ENCODE measurements at places on chromosomes 1 and 21.

- DNase-seq, result no peak
Measured at GRCh38 chr1:210340311-210340710, 11.6 kb downstream of the HHAT start.

DNA sequence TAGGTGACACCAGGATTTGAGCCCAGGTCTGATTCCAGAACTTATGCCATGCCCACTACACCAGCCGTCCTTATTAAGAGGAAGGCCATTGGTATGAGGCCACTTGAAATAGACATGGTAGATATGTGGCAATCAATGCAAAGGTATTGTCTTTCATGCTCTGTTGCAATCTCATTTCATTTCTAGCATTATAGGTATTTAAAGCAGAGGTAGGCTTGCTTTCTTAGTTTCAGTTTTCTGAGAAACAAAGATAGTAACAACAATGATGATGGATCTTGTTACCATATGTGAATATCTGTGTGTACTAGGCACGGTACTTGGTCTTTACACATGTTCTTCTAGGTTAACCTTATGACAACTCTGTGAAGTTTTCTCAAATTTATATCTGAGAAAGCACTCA is 113.1 kb downstream of the FGGY start:
- no peak for DNase-seq

GRCh38 chr1:166129006-166129405 is 37.8 kb downstream of the FAM78B start:
- no peak for DNase-seq

GRCh38 chr21:33655588-33656221 is 13.4 kb downstream of the ITSN1 start:
- no peak for DNase-seq

DNA sequence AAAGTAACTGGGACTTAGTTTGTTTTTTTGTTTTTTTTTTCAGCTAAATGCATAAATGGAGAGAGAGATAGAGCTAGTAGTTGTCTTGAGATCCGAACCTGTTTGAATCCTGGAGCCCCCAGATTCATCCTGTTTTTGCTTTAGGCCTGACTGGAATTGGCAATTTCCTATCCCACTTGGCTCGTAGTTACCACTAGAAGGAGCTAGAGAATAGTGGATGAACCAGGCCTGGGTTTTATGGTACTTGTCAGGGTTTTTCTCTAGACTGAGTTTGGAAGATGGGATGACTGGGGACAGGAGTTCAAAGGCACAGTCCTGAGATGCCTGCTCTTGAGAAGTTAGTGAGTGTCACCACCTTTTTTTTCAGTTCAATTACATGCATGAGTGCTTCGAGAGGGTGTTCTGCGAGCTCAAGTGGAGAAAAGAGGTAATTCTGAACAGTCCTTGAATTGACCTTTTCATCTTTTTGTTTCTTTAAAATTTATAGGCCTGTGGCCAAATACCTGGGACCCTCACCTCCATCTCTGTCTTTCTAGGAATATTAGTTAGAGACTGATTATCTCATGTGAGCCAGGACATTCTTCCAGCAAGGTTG is 23.4 kb downstream of the CELF3 start:
- DNase-seq, result no peak

DNA sequence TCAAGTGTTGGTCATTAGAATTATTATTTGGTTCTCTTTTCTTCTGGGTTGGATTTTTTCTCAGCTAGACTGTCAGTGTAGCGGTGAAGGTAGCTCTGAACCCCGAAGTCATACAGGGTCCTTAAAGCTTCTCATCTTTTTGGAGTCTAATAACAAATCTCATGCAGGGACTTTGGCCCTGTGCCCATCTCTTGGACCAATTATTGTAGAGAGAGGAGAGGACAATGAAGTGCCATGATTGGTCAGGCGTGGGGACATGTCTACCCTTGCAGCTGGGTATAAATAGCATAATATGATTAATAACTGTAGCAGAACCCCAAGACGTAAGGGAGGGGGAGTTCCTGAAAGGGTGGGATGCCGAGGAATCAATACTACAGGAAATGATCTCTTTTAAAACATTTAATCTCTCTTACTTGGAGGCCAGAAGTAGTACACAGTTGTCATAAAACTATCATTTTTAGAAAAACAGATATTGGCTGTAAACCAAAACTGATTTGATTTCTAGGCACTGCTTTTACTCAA is 8.8 kb downstream of the MAGI3 start:
- no peak for DNase-seq

DNA sequence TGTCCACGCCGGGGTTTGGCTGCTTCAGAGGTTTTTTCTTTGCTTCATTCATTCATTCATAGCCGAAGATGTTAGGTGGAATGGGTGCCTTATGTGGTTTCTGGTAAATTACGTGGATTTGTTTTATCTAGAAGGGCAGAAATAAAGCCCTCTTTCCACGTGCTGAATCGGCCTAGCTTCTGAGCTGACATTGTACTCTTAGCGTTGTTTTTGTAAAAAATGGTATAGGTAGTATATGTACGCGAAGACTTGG is 1.5 kb downstream of the GALNT2 start:
- no peak for DNase-seq

- DNase-seq, result no peak
Measured at GRCh38 chr21:46608672-46609111, 3.8 kb upstream of the S100B start.

DNA sequence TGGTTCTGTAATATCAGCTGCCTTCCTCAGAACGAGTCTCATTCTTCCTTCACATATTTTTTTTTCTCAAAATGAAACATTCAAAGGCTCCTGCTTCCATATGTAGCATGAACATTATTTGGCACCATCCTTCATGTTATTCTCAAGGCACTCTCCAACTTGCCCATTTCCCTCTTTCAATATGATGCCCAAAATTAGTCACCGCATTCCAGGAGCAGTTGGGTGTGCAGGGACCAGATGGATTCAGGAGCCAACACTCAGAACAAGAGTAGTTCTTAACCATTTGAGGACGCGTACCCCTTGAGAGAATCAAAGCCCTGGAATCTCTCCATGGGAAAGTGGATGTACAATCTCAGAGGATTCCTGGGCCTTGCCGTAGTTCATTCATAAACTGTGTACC is 50.3 kb downstream of the KCNK1 start:
- DNase-seq, result no peak

DNA sequence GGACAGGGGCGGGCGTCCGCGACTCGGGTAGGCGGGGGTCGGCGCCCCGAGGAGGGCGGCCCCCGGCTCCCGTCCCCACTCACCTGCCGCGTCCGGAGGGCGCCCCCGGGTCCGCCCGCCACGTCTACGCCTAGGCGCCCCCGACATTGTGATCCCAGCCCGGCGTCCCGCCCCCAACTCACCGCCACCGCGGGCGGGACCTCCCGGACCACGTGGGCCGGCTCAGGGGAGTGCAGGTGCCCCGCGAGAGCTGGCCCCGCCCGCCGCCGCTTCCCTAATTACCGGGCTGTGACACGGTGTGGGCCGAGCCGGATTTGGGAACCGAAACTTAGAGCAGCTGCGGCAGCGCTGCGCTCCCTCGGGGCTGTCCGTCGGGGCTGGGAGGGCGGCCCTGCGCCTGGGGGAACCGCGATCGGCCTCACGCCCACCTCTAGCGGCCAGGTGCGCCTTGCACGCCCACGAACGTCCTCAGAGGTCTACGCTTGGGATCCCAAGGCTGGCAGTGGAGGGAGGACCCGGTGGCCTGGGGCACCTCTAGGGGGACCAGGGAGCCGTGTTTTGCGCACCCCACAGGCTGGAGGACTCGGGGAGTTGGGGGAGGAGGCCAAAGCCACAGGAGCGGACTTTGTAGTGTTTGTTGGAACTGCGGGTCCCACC is 521 bp upstream of the NADK start:
- peak; percentile 45 for DNase-seq

DNA sequence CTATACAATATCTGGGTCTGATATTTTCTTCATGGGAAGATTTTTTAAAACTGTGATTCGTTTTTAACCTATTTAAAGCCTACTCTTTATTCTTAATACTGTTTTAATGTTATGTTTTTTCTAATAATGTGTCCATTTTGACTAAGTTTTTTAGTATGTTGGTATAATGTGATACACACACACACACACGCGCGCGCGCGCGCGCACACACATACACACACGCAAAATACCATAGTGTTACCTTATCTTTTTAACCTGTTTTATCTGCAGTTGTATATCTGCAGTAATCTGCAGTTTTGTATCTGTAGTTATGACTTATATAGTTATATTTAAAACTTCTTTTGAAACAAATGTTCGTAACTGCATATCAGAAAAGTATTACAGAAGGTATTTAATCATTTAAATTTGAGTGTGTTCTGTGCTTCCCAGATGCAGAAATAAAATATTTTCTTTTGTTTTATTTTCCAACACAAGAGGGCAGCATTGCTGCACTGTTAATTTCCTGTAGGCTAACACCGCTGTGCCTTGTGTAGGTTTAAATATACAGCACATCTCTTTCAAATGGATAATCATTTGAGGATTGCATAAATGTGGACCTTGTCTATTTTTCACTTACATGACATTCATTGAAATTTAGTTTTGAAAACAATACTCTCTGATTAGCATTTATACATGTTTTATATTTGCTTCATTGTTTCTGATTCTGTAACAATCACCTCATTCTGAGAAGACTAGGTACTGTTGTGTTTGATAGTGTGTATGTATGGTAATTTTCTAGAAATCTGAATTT is 166.1 kb downstream of the PDE4B start:
- no peak for DNase-seq

- DNase-seq, result no peak
Measured at GRCh38 chr1:85461216-85461918, 3.6 kb downstream of the DDAH1 start.

GRCh38 chr1:8956461-8957349 is 11.0 kb downstream of the CA6 start:
- no peak for DNase-seq

- no peak for DNase-seq
Measured at GRCh38 chr21:35571910-35572309, 488.4 kb downstream of the SETD4 start.

DNA sequence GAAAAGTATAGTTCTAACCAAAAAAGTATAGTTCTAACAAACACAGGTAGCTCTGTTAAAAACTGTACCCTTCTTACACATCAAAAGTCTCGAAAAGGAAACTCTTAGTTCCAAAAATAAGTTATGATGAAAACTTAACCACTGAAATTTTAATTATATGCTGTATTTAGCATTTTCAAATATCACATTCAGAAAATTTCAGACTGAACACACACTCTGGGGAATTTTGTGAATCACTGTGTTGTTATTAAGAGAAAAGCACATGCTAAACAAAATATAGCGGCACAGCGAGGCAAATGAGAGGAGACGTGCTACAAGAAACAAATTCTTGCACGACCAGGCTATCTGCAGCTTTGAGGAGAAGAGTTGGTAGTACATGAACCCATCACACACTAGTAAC is 30.4 kb downstream of the VAV3 start:
- no peak for DNase-seq

- DNase-seq, result no peak
Measured at GRCh38 chr1:46197560-46197963, 672 bp downstream of the POMGNT1 start.

GRCh38 chr21:28882345-28882744 is 110.3 kb downstream of the LTN1 start:
- DNase-seq, result no peak

- DNase-seq, result no peak
Measured at GRCh38 chr1:232868793-232869491, 63.7 kb downstream of the MAP10 start.

GRCh38 chr1:63103682-63104081 is 218.7 kb upstream of the FOXD3 start:
- no peak for DNase-seq

DNA sequence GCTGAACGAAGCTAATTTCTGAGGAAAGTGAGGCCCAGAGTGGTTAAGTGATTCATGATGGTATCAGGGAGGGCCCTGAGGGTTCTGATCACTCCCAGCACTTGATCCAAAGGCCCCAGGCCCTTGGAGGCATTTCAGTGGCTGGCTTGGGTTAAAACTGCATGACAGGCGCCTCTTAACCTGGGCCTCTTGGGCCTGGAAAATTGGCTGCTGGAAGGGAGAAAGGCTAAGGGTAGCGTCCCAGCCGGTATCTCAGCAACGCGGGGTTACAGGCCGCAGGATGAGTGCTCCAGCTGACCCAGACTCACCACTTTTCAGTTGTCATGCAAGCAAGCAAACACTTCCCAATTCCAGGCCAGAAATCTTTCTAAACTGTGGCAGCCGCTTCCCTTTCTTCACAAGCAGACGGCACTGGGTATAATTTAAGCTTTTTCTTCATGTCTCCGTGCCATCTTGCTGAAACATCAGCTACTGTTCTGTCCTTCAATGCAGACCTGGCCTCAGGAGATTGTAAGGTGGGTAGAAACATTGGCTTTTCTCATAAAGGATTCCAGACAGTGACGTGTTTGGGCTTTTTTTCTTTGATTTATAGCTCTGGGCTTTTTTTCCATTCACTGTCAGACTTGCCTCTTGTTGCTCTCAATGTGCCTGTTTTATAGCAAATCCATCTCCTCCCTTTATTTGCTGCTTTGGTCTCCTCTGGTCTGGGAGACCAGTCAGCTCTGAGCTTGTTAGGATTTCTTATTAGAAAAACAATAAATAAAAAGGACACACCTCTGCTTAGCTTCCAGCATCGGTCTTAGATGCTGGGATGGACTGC is 229.1 kb downstream of the KCNJ6 start:
- DNase-seq, result no peak

- no peak for DNase-seq
Measured at GRCh38 chr1:107467811-107468210, 327.0 kb downstream of the NTNG1 start.

- no peak for DNase-seq
Measured at GRCh38 chr1:248825136-248825535, 579 bp downstream of the SH3BP5L start.

- DNase-seq, result no peak
Measured at GRCh38 chr1:176957603-176958002, 206.9 kb downstream of the ASTN1 start.

DNA sequence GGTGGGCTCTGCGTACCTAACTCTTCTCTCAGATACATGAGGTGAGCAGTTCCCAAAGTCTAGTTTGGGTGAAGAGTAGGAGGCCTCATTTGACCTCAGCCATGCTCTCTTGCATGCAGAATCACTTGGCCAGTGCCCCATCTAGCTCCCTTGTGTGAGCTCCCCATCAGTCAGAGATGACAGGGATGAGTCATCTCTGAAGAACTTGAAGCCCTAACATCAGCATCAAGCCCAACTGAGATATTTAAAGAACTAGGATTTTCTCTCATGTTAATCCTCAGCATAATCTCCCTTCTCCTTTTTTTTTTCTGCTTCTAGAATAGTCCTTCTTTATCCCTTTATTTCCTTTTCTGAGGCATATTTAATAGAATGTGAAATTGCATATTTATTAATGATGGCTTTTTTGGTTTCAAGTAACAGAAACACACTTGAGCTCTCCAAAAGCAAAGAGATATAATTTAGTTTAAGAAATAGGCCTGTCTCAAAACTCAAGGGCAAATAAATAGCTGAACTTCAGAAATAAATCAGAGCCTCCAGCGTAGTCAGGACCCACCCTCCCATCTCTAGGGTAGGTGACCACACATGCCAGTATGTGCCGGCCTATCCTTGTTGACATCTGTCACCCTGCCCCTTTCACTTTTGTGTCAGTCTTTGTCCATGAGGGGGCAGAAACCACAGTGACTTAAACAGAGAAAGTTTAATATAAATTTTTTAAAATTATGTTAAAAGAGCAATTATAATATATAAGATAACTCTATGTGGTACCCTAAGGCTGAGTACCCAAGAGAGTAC is 112.3 kb downstream of the TSEN15 start:
- DNase-seq, result no peak

Data from GDM1 (cell line).